ENCODE measurements at places on chromosomes 7 and 10.

DNA sequence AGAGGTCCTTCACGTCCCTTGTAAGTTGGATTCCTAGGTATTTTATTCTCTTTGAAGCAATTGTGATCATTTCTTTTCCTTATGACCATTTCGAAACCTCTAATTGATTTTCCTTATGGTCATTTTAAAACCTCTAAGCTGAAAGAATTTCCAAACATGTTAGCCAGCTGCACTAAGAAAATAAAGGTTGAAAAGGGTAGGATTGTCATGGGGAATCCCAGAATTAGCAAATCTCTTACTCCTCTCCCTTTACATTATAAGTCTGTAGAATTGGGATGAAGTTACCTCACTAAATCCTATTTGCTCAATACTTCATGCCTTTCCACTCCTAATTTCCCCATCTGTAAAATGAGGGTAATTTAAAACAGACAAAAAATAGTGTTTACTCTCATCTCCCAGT lies 79.5 kb downstream of the FAM185A start:
- no peak for DNase-seq

GRCh38 chr7:82286798-82287140 lies 156.8 kb downstream of the CACNA2D1 start:
- no peak for DNase-seq

DNA sequence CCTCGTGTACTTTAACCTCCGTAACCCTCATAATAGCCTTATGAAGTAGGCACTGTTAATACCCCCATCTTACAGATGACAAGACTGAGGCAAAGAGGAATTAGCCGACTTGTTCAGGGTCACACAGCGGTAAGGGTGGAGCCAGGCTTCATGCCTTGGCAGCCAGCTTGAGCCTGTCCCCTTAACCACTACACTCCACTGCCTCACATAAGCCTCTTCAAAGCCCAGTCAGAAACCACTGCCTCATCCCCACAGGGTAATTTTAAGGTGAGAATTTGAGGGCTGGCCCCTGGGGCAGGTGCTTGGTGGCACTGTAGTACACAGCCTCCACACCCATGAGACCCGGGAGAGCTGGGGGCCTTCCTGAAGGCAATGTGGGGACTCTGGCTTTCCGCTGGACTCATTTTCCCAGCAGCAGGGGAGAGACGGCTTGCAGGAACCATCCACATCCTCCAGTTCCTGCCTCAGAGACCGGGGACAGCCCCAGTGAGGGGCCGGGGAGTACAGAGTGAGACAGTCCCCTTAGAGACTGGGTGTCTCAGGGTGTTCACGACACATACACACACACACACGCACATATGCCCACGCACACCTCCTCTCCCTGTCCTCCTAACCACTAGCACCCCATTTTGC lies 7.6 kb upstream of the C10orf105 start:
- DNase-seq, result peak; percentile 43

DNA sequence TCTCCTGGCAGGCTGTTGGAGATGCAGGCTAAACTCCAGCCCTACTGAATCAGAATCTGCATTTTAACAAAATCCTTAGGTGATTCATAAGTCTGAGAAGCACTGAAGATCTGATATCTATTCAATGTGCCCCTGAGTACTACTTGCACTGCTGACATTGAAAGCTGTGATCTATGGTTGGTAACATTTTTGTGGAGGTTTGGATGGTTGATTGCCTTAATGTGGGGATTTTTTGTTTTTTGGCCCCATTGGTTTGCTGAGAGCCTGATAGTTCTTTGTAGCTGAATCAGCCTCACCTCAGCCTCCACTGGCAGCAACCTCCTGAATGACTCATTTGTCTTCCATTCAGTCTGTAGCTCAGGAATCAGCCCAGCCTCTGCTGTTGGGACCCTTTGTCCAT lies 14.7 kb upstream of the LRRN3 start:
- DNase-seq, result no peak

DNA sequence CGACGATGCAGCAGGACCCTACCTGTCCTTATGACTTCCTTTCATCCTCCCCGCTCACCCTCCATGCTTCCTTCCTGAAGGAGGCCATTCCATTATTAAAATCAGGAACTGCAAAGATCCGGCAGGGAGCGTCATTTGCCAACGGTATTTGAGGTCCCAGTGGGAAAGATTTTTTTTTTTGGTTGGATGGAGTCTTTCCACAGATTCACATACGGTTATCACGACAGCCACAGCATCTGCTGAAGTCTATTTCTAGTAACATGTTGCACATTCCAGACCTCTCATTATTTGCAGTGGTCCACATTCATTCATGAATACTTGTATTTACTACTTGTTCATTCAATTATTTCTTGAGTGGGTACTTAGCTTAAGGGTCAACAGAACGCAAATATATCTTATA lies 94.7 kb upstream of the LYZL2 start:
- DNase-seq, result no peak

DNA sequence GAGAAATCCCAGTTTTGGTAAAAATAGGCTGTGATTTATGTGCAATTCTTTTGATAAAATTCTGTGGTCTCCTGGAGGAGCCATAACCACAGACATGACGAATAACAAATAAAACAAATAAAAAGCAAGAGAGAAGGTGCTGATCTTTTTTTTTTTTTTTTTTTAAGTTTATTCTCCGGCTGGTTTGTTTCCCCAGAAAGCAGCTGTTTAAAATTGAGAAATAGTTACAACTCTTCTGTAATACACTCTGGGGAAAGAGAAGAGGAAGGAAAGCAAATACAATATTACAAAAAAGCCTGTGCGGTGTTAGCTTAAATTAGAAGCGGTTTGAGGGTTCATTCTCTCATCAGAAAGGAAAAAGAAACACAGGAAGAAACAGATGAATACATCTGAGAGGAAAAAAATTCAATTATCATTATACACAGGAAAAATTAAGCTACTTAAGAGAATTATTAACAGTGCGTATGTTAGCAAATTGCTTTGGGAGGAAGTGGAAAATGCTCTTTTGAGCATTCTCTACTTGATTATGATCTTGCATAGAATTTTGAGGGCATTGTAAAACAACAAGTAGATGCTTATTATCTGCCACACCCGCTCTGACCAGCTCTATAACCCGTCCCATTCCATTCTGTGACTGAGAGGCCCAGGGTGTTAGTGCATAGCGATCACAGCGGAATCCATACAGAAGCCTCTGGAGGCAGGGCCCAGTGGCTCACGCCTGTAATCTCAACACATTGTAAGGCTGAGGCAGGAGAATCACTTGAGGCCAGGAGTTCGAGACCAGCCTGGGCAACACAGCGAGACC lies 40.6 kb upstream of the WAC start:
- no peak for DNase-seq

DNA sequence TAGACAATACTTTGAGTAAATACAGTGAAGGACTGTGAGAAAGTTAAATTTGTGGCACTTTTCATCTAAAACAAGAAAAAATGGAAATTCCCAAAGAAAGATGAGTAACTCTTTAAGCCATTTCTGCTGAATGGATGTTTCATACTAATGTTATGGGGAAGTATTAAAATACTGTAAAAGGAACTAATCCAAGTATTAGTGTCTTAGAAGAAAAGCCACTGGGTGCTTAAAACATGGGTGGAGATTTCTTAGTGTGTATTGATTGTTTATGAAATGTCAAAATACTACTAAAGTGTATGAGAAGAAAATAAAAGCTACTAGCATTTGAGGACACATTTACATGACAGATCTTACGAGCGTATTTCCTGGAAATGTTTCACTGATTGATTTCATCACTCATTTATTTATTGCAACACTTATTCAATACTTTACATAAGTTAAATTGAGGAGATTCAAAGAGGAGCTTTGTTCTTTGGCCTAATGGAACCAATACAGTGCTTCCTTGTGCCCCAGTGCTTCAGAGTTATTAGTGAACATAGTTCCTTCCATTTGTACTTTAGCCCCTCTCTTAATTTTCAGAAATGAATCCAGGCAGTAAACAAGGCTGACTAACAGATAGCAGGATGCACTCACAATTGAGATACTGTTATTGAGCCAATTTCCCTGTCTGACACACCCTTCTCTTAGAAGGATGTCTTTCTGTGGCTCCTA lies 155.5 kb upstream of the AHR start:
- no peak for DNase-seq

DNA sequence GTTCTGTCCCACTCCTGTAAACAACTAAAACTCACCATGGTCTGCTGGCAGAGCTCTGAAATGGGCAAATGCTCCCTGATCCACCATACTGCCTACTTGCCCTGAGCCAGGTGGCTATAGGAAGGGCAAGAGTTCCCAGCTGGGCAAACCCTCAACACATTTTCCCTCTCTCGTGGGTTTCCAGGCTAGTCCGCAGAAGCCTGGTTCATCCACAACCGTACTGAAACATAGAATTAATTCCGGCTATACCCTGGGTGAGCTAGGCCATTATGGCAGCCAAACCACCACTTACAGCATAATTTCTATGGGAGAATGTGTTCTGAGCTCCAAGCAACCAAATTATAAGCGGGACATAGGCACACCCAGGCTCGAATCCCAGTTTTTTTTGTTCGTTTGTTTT lies 20.1 kb upstream of the DDIT4 start:
- DNase-seq, result no peak

- DNase-seq, result no peak
Observed at GRCh38 chr7:132472463-132473120, 103.7 kb downstream of the PLXNA4 start.

DNA sequence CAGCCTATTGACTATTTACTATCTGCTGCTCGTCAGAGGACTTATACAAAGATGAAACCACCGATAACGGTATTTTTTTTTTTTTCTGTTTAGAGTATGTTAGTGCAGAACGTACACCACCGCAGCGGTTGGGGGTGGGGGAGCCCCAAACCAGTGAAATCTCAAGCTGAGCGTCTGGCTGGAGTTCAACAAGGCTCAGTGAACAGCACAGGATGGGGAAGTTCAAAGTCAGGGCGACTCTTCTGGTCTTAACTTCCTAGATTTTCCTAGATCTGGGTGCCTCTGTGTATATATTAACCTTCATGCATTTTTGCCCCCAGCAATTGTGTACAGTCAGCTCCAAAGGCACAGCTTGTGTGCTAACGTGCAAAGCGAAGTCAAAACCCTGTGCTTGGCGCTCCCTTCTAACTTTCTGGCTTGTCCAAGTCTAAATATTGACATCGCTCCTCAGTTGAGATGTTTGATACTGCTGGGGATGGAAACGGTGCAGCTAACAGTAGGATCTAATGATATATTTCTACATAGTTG lies 1.1 kb downstream of the RHOBTB1 start:
- DNase-seq, result no peak

DNA sequence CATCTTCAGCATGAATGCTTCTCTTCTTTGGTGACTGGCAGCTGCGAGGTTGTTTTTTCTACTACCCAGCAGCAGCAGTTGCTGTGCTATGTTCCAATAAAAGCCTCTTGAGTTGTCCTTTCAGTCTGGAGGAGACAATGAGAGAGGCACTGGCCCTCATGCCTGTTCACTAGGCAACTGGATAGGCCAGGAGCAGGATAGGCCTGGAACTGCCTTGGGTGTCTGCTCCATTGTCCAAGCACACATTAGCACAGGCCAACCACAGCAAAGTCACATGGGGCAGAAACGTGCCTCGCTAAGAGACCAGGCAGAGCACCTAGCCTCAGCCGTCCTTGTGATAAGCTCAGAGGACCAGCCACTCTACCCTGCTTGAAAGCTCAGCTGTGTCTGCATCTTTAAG lies 76.9 kb upstream of the PDCD4 start:
- DNase-seq, result no peak

DNA sequence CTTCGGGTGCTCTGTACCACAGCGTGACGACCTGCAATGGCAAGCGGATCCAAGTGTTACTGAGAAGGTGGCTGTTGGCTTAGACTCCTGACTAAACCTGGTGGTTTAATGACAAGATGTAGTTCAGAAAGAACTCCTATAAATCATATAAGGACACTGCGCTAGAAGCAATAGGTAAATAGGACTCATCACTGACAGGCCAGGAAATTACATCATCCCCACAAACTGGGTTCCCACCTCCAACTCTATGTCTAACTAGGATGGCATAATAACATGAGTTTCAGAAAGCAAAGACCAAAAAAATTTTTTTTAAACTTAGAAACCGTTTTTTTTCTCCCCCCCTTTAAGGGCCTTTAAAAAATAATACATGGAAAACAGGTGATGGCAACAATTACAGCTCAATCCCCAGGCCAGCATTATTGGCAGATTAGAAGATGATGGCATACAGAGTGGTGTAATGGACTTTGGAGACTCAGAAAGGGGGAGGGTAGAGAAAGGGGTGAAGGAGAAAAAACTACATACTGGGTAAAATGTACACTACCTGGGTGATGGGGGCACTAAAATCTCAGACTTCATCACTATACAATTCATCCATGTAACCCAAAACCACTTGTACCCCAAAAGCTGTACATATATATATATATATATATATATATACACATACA lies 81.4 kb upstream of the FAM133B start:
- no peak for DNase-seq

- no peak for DNase-seq
Observed at GRCh38 chr10:6766131-6766801, 186.2 kb upstream of the PRKCQ start.

GRCh38 chr10:58818900-58819299 lies 306.2 kb downstream of the BICC1 start:
- DNase-seq, result no peak

GRCh38 chr10:91887272-91888076 lies 21.8 kb downstream of the FGFBP3 start:
- no peak for DNase-seq

DNA sequence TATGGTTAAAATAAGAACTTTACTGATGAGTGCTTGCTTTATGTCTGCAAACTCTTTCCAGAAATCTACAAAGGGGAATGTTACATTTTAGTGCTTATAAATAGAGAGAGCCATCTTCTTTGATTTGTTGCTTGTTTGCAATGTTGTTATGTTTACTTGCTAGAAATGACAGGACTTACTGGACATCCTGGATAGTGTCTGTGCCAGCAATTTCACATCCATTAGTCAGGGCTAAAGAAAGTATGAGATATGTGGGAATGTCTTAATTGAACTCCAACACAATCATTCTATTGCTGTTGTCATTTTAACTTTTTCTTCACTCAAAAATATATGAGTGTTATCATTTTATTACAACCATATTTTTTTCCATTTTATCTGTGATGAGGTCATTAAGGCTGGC lies 453.2 kb downstream of the TNS3 start:
- DNase-seq, result no peak

DNA sequence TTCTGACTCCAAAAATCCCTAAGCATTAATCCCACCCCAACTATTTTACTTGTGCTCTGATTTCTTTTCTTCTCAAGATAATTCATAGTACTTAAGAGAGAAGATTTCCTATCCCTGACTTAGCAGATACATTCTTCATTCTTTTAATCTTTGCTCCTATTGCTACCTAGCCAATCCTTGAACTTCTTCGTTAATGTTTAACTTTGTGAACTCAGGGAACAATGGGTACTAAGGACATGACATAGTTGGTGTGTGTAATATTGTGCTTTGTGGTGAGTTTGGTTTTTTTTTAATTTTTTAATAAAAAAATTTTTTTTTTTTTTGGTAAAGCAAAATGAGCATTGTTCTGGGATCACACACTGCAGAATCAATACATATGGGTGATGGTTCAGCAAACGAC lies 166.2 kb downstream of the CHCHD3 start:
- no peak for DNase-seq

DNA sequence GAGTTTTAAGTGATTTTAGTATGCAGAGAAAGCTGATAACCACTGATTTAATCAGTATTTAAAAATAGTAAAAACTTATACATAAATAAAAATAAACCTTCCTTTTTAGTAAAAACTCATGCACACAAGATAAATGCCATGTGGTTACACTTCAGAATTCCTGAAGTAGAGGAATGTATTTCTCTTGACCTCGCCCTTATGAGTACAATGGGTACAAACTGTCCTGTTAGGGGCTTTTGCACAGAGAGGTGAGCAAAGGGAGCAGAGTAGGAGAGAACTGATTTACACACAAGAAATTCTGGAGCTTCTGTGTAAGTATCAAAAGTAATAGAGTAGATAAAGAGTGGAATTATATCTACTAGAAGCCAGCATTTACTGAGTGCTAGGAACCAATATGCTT lies 279.6 kb downstream of the PPP1R3A start:
- DNase-seq, result no peak

Data from stimulated activated CD8-positive, alpha-beta memory T cell treated with anti-CD3 and anti-CD28 coated beads, Interleukin-15, amount 100 ng/mL, for 4 hours (primary cell).